ENCODE measurements at places on chromosomes 11 and 22.
A peak's percentile ranks its signal among the peaks of the same experiment; 100 is the strongest.

GRCh38 chr11:57568330-57568766, 876 bp upstream of the UBE2L6 start:
- DNase-seq, result peak; percentile 69

DNA sequence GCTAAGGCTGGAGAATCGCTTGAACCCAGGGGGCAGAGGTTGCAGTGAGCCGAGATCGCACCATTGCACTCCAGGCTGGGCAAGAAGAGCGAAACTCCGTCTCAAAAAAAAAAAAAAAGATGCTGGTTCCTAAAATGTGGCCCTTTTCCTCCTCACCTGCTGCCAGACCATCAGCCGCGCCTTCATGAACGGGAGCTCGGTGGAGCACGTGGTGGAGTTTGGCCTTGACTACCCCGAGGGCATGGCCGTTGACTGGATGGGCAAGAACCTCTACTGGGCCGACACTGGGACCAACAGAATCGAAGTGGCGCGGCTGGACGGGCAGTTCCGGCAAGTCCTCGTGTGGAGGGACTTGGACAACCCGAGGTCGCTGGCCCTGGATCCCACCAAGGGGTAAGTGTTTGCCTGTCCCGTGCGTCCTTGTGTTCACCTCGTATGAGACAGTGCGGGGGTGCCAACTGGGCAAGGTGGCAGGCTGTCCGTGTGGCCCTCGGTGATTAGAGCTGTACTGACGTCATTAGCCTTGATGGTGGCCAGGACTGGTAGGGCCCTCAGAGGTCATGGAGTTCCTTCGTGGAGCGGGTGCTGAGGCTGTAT, 50.7 kb upstream of the PPP6R3 start:
- no peak for DNase-seq

DNA sequence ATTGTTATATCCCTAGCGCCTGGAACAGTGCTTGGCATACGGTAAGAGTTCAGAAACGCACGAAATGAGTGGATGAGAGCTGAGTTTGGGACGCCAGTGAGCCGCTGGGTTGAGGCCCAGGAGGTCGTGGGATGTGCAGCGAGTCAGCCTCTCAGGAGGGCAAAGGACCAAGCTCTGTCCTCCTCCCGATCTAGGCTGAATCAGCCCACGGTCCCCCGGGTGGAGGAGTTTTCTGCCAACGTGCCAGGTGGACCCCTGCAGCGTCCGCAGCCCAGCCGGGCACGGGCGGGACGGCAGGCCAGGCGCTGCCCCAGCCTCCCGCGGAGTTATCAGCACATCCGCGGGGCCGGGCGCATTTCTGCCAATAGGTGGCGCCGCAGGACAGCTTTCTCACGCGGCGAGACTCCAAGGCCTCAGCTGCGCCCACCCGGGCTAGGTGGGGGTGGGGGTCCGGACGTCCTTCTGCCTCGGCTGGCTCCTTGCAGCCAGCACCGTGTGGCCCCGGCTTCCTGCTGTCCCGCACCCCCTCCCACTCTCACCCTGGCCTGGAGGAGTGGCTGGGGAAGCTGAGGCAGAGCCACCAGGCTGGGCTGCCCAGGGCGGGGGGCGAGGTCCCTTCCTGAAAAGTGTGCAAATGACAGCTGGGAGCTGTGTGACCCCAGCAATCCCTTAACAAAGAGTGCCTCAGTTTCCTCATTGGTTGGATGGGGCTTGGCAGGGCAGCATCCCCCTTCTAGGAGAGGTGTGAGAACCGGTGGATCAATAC, 2.2 kb upstream of the RPS19BP1 start:
- peak; percentile 55 for DNase-seq

DNA sequence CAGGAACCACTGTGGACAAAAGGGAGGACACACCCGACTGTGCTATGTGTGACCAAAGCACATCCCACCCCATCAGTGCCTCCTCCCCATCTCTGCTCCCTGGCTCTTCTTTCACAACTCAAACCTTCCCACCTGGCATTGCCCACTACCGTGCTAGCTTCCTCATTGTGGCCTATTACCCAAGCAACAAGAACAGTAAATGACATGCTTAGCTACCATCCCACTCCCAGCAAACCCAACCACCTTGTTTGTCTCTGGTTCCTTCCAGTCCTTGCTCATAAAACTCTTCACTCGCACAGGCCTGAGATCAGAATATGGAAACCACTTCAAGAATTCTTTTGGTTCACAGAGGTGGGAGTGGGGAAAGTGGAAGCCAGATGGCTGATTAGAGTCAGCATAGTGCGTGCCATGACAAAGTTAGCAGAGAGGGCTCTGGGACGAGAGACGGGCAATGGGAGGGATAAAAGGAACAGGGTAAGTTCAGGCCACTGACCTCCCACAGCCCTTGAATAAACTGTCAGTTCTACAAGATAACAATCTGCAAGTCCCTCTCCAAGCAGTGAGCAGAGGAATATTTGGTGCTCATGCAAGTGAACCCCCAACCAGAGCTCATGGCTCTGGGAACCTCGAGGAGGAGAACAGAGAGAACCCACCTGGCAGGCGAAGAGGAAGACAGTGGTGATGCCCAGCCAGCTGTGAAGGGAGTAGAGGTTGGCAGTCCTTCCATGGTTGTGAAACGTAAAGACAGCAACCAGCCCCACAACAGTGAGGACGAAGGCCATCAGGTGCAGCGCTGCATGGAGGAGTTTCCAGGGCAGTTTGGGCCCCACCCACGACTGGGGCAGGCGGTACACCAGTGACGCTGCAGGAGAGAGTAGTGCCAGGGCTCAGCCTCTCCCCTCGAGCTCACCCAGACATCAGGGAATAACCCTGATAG, 8.3 kb downstream of the CYB561A3 start:
- no peak for DNase-seq

DNA sequence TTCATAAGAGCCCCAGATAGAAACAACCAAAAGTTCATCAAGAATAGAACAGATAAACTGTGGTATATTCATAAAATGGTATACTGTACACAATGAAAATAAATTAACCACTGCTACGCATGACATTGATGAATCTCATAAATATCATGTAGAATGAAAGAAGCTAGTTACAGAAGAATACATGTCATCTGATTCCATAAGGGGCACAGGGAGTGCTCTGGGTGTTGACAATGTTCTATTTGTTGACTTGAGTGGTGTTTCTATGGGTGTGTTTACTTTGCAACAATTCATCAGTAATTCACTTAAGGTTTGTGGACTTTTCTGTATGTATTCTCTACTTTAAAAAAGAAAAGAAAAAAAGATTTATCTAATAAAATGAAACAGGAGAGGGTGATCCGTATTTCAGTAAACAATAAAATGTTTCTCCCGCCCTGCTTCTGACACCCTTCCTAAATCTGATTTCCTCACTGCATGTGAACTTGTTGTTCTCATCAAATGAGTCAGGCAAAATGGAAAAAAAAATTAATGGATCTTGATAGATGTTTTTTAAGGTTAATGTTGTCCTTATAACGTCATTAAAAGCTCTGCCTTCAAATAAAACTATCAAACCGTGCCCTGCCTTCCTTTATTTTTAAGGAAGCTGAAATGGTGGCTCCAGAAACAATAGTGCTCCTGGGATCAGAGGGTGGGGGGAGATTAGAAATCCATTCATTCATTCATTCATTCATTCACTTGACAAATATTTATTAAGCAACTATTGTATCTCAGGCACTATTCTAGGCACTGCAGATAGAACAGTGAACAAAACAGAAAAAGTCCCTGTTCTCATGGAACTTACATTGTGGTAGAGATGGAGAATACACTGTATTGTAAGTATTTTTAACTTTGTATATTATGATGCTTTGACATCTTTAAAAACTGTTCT, 77.2 kb upstream of the CD44 start:
- no peak for DNase-seq

DNA sequence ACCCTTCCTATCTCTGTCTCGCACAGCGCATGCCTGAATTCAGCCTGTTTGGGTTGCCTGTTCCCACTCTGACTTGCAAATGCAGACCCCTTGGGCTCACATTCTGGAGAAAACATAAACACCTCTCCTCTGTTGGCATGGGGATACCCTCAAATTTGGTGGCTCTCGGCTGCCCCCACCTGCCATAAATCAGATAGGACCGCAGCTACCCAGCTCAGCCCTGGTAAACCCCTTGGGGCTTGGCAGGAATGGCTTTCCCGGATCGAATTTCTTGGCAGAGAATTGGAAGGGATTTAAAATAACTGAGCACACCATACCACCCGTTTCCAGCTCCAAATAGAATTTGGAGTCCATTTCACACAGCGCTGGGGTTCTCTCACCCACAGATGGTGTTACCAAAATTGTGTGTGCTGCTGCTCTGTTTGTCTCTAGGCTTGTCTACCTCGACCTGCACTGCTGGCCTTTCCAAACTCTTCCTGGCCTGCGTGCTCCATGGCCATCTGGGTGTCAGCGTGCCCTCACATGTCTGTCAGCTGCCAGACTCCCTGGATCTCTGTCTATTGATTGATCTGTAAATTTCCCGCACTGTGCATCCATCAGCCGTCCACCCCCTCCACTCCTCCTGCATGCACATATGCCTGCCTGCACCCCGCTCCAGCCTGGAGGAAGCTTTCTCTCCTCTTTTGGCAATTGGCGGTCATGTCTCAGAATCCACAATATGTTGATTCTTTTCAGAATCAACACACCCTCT, 134.0 kb downstream of the NTM start:
- peak; percentile 88 for DNase-seq
